ENCODE measurements at places on chromosomes 11 and 22.

DNA sequence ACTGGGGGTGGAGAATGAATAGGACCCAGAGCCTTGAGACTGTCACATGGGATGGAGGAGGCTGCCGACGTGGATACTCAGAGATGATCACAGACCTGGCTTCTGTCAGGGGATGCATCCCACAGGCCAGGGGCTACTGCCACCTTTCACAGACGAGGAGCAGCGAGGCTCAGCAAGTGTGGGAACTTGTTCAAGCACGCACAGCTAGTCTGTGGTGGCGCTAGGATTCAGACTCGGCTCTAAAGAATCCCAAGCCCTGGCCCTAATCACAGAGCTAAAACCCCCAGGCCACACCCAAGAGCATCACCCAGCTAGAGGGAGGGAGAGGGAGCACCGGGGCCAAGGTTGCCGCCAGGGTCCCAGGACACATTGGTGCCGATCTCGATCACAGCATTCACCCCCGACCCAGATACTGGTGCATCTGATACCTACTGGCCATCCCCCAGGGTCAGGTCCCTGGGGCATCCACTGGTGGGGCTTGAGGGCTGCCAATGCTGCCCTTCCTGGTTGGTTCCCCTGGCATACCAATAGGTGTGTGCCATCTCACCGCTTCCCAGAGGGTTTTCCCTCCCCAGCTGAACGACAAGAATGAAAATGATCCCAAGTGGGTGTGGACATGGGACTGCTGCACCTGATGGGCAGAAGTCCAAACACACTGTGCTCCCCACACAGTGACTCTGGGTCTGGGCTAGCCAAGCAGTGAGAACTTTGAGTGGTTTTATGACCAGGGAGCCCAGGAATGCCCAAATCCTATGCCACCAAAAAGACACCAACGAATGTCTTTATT lies 6.2 kb downstream of the CHST1 start:
- DNase-seq = no peak

DNA sequence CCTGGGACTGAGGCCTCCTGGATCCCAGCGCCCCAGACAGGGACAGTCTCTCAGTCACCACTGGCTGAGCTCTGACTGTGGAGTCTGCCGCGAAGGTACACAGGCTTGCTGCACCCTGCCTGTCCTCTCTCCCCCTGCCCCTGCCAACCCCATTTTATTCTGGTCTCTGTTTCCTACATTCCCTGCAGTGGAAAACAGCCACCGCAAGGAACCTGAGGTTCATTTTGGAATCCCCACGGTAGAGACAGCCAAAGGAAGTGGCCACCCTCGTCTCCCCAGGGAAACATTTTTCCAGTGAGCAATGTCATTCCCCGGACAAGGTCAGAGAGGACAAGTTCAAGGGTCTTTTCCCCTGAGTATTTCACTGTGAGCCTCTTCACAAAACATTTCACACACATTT lies 56.6 kb downstream of the FBXO7 start:
- no peak for DNase-seq

DNA sequence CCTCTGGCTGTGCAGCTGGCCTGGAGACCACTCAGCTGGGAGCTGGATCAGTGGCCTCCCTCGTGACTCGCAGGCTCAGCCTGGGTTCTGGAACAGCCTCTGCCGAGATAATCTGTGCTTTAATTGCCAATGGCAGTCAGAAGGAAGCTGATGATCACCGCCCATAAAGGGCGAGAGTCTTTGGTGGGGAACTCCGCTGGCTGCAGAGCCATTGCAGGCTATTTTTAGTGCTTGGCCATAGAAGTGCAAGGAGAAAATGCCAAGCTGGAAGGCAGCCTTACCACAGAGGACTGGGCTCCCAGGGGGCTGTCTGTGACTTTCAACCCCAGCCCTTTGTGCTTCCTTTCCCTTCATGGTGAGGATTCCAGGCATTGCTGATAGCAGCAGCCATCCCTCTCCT lies 62.2 kb upstream of the TENM4 start:
- DNase-seq = no peak

- DNase-seq = peak; percentile 95
Measured at GRCh38 chr11:65040847-65041622, at the start of gene SAC3D1. Gene SAC3D1 (plus strand): TSS chr11:65041210. CDS start chr11:65041293, 83 bp downstream.

GRCh38 chr11:81886406-81887075 lies 847.1 kb downstream of the FAM181B start:
- DNase-seq = no peak

DNA sequence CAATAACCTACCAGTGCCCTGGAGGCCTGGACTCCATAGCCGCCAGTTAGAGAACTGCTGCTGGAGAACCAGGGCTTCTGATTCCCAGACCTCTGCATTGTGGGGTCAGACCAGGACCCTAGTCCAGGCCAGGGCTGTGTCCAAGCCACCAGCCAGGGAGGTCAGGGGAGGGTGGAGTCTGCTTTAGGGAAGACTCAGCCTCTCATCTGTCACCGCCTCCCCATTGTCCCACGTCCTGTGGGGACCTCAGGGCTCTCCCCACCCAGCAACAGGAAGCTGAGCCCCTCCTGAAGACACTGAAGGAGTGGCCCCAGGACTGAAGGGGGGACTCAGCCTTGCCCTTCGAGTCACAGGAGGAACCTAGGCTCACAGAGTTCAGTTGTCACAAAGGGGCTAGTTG lies 41.2 kb downstream of the PDE2A start:
- no peak for DNase-seq

Measured in COLO829 (cell line).